ENCODE measurements at places on chromosomes 4 and X.

DNA sequence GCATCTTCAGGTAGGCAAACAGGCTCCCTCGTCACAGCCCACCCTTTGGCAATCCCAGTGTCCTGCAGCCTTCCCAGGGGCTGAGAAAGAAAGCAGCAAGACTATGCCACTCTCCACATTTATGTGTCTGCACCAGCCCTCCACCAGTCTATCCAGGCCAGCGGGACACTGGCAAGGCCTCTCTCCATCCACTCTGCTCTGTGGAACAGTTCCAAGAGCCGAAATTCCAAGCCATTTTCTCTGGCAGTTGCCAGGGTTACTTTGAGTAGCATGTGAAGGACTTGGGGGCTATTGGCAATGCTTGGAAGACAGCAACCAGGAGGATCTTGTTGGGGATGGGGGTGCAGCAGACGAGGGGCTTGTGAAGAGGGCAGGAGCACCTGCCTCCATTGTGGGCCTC, 52.1 kb downstream of the TSC22D3 start:
- DNase-seq = no peak

GRCh38 chr4:77669946-77670590, 64.4 kb downstream of the CXCL13 start:
- DNase-seq = no peak

GRCh38 chrX:19064175-19064574, 58.1 kb downstream of the ADGRG2 start:
- DNase-seq = no peak

- DNase-seq = no peak
Observed at GRCh38 chr4:137266511-137266910, 265.8 kb downstream of the PCDH18 start.

DNA sequence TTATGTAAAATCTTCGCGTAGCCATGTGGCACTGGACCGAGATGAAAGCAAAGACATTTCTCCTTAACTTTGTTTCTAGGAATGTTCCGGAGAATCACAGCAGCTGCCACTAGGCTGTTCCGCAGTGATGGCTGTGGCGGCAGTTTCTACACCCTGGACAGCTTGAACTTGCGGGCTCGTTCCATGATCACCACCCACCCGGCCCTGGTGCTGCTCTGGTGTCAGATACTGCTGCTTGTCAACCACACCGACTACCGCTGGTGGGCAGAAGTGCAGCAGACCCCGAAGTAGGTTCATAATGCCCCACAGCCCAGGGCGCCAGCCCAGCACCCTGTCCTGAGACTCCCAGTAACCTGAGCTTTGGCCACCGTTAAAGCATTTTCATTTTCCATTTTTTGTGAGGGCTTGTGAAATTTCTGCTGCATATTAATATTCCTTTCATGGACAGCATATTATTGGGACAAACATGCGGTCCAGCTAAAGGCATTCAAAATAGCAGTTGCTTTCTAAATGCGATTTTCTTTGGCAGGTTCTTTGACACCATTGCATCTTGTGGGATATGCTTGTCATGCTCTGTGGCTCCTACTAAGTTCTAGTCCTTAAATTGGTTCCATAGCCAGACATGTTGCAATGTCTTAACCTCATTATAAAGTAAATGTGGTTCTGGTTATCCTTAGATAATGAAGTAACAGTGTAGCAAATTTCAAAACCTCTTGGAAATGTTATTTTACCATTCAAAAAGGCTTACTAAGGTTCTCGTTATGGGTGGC, 49.1 kb upstream of the MSANTD1 start:
- no peak for DNase-seq

- no peak for DNase-seq
Observed at GRCh38 chrX:30777575-30777974, 111.5 kb downstream of the TAB3 start.

DNA sequence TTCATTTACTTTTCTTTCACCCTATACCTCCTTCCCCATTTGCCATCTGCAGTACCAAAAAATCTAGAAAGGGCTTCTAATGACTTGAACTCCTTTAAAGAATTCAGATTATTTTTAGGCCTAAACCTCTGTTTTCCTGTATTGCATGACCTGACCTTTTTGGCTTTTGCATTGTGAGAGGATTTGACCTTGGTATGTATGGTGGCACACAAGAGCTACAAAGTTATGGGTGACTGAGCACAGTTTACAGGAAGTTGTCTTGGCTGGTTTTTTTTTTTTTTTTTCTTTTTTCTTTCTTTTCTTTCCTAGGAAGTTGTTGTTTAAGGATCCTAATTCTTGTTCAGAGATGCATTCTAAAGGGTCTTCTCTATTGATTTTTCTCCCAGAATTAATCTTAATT, 32.0 kb upstream of the MTMR8 start:
- no peak for DNase-seq

GRCh38 chr4:7046971-7047370, 3.8 kb downstream of the TADA2B start:
- DNase-seq = no peak

GRCh38 chr4:169158046-169158445, 112.7 kb downstream of the SH3RF1 start:
- DNase-seq = no peak

DNA sequence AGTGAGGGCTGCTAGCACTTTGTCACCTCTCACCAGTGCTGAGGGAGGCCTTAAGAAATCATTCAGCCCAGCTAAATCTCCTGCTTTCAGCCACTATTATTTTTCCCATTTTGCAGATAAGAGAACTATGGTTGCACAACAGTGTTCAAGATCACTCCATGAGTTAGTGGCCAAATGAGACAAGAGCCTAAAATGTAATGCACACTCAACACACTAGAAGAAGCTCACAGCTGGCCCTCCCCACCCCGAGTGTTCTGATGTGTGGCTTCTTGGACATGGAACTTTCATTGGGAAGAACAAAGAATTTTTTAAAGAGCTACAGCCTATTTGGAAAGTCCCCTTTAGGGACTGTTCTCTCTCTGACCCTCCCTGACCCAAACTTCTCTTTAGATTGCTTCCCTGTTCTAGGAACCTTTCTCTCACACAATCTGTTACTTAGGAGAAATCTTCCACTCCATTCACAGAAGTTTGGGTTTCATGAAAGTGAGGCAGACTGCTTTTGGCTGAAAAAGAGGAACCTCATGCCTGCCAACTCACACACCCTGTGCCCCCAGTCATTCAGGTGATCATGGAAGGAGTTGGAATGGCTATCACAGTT, 44.0 kb upstream of the CT47C1 start:
- DNase-seq = no peak

DNA sequence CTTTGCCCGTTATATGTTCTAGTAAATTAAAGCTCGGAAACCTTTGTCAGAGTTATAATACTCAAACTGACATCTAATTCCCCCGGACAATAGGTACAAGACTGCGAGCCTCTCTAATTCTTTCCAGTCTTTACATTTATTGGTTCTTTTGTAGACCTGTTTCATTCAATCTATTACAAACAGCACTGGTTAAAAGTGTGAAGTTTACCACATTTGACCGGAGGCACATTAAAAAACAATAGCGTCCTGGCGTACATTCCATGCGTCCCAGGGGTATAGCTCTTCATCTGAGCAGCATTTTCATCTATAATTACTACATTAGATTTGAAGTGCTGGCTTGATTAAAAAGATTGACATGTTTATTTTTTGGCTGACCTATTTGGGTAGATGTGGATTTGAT, 49.9 kb upstream of the TENM3 start:
- DNase-seq = no peak

DNA sequence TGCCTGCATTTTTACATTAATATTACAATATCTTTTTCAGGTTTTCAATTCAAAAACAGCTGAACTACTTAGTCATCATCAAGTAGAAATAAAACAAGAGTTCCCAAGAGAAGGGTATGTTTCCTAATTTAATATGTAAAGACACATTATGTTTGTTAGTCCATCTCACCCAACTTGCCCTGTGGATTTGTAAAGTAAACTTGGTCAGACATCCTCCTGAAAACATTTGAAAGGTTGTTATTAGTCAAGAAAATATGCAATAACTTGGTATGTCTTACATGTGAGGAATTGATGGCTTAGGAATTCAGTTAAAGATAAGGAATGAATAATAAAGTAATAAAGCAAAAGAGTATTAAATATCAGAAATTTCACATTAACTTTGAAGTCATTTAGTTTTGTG, 12.2 kb downstream of the GK start:
- no peak for DNase-seq

DNA sequence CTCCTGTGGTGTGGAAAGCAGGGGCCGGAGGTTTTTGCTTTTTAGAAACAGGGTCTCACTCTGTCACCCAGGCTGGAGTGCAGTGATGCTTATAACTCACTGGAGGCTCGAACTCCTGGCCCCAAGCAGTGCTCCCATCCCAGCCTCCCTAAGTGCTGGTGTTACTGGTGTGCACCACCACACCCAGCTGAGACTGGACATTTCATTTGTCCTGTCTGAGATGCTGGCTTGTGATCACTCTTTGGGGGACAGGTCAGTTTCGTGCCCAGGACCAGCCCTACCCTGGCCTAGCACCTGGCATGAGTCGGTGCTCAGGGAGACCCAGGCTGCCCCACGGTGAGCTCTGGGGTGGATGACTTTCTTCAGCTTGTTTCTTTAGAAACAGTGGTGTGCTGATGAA, 11.3 kb downstream of the PSAPL1 start:
- DNase-seq = no peak

DNA sequence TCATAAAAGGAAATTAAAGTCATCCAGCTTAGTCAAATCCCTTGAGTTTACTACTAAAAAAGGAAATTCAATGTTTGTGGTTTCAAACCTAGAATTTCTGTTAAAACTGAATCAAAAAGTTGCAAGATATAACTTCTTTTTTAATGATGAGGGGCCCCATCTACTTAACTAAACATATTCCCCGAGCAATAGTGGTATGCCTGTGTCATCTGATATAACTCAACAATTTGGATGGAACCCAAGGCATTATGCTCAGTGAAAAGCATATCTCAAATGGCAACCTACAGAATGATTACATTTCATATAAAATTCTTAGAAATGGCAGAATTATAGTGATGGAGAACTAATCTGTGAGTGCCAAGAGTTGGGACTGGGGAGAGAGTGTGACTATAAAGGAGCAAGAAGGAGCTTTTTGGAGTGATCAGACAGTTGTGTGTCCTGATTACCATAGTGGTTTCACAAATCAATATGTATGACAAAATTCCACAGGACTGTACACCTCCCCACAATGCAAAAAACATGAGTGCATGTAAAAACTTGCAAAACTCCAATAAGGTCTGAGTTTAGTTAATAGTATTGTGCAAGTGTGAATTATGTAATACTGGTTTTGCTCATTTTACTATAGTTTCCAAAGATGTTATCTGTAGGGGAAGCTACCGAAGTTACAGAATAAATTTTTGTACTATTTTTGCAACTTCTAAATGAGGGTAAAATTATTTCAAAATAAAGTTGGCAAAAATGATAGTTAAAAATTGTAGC, 323.2 kb downstream of the ARHGAP24 start:
- no peak for DNase-seq

- no peak for DNase-seq
Observed at GRCh38 chr4:165763640-165764039, 109.4 kb upstream of the TLL1 start.

DNA sequence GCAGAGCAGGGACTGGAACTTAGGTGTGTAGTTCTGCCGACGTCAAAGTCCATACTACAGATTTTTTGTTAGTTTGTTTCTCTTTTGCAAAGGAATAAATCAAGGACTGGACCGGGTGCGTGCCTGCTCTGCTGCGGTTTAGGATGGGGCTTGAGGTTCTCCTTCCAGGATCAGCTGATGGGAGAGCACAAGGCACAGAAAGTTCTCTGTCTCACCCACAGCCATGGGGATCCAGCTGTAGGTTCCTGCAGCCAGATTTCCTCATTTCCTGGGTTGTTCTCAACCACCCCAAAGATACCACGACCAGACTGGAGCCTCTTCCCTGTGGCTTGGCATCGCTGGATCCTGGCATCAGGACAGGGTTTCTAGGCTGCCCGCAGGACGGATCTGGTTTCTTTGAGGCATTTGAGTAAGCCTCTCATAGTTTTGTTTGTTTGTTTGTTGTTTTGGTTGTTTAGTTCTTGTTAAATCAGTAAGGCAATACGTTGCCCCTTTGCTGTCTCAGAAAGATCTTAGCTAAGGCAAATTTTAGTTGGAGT, 789 bp upstream of the SRPX start:
- no peak for DNase-seq

DNA sequence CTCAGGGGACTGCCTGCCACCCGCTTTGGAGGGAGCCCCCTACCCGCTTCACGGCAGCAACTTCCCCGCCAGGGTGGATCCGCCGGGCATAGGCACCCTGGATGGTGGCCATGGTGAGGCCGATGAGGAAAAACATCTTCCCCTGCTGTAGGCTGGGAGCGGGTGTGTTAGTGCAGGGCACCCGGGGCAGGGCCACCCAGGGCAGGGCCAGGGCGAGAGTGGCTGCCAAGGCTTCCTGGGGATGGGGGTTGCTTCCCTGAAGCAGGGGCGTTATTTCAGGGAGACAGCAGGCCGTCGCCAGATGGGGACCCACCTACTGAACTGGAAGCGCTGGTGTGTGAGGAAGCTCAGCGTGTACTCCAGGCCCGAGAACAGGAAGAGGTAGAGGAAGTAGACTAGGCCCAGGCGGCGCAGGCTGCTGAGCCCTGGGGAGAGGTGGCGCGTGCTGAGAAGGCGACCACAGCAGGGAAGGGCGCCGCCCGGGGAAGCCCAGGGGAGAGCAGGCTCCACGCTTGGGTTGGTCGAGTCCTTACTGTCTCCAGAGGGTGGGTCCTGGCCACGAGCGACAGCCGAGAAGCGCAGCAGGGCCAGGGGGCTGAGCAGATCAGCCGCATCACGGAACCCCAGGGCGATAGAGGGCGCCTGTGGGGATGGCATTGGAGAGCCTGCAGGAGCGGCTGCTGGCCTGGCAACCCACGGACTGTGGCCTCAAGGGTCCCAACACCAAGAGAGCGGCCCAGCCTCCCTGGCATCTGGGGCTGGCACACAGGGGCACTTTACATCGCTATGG, 31.5 kb downstream of the NOP14 start:
- no peak for DNase-seq

- no peak for DNase-seq
Observed at GRCh38 chr4:106041294-106042002, 146.2 kb downstream of the NPNT start.

GRCh38 chrX:88146577-88146976, 600.4 kb upstream of the CPXCR1 start:
- no peak for DNase-seq

GRCh38 chr4:108029016-108029720, 39.5 kb downstream of the HADH start:
- DNase-seq = no peak

DNA sequence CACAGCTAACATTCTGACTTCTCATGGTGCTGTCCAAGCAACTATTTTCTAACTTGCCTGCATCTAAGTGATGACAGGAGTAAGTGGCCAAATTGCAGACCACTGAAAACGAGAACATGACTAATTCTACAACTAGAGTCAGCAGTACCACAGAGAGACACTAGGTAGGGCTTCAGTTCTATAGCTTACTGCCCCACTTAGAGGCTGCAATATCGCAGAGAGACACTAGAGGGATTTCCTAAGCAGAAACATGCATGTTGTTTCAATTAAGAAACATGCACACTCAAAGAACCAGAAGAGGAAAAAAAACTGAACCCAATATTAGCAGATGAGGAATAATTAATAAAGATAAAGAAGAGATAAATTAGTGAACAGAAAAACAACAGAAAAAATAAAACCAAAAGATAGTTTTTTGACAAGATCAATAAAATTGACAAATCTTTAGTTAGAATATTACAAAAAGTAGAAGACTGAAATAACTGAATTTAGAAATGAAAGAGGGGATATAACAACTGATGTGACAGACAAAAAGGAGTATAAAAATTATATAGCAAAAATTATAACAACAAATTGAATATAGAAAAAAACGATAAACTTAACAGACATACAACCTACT, 100.8 kb downstream of the SPIN4 start:
- DNase-seq = no peak
